ENCODE measurements at places on chromosomes 12 and 14.

DNA sequence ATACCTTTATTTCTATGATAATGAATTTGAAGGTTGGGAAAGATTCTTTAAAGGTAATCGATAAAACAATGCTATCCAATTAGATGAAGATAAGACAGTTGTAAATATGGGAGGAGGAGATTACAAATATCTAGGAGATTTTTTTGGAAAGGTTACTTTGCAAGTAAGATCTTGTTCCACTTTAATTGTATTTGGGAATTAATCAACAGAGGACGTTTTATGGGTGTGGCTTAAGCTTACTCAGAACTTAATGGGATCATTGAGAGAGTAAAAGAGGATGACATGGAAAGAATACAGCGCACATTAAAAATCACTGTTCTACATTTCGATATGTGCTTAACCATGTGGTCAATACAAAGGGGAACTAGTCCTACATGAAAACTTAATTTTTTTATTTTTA lies 3.5 kb upstream of the LRIG3 start:
- no peak for DNase-seq

DNA sequence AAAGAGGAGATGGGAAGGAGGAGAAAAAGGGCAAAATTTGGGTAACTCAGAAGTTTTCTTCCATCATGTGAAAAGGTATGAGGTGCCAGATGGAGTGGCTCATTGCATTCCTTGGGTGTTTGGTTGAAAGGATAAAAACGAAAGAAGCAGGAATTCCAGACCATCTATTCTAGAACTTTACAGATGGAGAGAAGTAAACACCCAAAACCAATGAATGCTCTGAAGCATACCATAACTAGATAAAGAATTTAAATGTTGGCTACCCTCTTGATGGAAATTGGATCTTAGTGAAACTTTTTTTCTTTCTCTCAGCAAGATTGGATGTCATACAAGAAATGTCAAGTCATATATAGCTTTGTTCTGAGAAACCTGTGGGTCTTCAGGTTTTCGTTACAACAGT lies 175.6 kb upstream of the FAR2 start:
- DNase-seq = no peak

DNA sequence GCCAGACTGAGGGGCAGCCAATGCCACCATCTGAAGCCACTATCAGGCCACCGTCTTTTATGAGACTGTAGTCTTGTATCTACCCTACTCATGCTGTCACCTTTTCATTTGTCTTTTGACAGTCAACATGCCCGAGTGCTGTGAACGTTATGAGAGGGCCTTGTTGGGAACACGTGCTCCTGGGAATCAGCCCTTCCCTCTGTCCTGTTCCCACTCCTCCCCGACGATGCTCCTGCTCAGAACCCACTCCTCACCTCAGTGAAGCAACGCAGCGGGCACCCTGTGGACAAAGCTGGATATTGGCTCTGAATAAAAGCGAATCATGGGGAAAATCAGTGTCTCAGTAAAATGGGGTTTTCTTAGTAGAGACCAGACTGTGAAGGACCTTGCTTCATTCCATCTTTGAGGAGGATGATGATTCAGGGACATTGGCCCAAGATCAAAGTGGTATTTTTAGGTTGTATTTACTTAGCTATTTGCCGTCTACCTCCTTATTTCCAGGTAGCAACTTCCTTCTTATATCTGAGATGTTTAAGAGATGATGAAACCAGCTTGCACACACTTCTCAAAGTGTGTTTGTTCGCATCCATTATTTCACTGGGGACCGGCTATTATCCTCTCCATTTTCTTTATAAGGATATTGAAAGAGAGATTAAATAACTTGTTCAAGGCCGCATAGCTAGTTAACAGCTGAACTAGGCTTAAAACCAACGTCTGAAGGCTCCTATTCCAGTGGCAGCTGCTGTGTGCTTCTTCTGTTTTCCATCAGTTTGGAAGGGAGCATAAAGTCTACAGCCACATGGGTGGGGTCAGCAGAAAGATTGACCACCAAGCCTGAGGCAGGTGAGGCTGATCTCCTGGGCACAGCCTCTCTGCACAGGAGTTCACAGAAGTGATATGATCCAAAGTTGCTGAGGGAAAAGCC lies 43.9 kb upstream of the CTDSP2 start:
- no peak for DNase-seq

DNA sequence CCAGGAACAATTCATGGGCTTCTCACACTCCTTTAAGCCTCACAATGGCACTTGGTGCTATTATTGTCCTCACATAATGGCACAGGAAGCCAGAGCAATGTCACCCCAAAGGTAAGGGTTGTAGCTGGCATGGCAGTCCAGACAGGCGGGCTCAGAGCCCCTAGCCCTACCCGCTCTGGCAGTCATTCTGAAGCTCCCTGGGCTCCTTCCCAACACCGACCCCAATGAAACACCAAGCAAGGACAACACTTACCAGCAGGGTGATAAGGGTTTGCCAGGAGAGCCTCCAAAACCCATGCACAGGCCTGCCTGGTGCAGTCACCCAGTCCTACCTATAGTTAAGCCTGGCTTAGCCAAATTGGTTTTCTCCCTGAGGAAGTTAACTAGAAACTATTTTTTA lies 30.8 kb downstream of the MAX start:
- no peak for DNase-seq

DNA sequence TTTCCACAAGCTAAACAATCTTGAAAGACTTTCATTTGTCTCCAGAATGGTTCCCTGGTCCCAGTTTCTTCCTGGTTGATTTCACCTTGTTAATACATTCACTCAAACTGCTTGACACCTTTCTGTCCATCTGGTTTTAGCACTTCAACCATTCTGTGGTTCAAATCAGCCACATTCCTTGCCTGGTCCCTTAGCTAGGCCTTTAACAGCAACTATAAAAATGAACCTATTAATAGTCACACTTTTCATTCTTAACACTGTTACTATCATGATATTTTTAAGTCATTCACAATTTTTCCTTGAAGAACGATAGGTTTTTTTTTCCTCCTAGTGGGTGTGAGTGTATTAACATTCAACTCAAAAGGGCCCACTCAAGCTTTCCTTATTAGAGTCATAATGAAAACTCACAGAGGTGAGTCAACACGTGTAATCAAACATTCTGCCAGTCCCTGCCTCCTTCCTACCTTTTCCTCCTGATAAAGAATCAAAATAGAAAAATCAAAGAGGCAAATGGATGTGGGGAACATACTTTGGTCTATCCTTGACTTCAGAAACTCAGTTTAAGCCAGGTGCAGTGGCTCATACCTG lies 34.4 kb upstream of the CCNT1 start:
- DNase-seq = no peak

Data from activated naive CD4-positive, alpha-beta T cell treated with anti-CD3 and anti-CD28 coated beads, Interleukin-2, amount 50 U/mL, for 16 hours (primary cell).